ENCODE measurements at places on chromosomes 5 and 9.

- no peak for DNase-seq
Observed at GRCh38 chr9:6121707-6122106, 93.9 kb upstream of the IL33 start.

DNA sequence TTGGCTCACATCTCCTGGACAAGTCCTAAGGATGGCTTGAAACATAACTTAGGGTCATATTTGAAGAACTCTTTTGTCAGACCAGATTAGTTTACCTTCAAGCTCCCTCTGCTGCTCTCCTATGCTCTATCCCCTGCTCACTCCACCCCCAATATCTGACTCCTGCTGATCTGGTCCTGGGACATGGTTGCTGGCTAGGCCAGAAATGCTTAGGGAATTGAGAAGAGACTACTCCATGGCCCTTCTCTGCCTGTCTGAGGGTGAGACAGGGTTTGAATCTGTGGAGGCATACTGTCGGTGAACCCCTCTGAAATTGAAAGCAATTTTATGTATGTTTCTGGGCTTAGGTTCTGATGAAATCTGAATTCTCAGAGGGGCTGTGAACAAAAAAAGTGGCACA, 3.3 kb downstream of the OTULIN start:
- no peak for DNase-seq

DNA sequence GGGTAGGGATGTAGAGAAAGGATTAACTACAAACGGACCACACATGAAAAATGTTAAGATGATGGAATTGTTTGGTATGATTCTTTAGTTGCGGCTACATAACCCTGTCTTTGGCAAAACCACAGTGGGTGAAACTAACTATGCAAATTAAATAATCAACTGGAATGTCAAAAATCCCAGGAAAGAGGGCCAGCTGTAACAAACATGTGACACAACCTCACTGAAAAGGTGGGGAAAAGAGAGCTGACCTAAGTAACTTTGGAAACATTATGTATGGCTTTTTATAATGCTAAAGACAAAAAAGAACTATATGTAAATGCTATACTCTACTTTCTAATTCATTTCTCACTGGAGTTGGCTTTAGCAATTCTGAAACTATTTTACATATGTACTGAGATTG, 252.0 kb downstream of the MRPS30 start:
- DNase-seq: no peak

DNA sequence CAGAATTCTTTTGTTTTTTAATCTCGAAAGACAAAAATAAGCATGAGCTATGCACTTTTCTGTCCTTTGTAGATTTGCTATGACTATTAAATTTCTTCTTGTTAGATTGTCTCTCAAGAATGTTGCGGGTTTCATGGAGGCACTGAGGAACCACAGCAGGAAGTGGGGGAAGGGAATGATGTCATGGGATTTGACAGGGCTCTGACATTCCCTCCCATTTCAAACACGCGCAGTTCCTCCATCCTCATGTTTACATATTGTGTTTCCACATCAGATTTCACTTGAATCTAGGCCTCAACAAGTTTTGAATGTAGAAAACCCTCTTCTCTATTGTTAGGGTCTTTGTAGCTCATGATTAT, 154.8 kb downstream of the PALM2AKAP2 start:
- no peak for DNase-seq

DNA sequence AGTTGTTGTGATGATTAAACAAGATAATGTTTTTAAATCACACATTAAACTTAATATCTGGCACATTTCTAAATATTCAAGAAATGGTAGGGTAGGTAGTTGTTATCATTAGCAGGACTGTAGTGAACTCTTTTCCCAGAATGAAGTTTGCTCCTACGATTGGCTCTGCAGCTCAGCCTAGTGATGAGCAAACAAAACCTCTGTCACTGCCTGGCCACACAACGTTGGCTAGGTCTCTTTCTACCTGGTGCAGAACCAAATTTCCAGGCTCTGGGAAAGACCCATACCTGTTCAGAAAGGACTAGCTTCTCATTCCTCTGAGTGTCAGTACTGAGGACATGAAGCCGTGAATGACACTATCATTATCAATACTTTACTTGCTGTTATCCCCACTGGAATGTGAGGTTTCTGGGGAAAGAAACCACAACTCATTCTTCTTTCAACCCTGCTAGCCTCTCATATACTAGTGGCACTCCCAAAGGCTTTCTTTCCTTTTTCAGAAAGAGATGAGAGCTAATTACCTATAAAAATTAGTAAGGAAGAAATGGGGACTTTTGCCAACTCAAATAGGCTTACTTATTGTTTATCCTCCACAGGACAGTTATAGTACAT, 219.3 kb upstream of the TRIM32 start:
- DNase-seq: no peak

DNA sequence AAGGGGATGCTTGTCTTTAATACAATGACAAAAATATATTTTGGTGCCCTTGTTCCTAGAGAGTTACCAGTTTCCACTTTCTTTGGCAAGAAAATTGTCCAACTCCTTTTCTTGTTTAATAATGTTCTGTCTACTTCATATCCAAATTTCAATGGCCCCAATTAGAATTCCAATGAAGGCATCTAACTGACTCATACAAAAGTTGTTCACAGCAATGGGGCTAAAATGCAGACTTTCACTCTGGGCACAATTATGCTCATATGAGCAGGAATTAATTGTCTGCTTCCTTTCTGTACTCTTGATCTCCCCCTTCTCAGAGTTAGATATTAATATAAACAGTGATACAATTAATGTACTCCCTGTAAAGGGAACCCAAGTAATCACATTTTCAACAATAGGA, 42.1 kb upstream of the ZNF622 start:
- DNase-seq: no peak

DNA sequence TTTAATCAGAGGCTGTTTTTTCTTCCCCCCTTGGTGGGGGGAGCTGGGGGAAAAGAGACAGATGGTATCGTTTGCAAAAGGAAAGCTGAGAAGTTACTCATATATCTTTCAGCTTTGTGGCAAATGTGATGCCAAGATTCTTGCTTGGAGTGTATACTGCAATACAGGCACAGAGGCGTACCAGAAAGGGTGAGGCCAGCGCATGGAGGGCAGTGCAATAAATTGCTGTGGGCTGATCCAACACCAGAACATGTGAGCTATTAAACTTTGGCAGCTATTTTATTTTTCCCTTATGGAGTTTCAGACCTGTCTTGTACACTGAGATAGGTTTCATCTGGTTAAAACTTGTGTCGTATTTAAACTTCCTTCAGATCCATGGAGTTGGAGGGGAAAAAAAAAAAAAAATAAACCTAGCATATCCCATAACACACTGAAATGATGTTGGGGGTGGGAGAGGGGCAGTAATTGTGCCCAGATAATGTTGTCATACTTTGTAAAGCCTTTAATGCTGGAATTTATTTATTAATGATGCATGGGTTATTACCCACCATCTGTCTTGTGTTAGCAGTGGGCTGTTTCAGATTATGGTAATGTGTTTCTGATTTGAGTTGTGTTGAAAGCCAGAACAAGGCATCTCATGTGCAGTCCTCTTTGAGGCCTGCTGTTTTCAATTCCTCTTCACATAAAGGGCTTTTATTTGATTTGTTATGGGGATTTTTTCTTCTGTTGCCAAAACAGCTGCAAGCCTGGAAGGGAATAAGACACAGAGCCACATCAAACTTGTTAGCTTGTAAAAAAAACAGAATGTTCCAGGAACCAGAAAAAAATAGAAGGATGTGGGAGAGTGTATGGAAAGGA, 891.3 kb downstream of the TLE1 start:
- DNase-seq: no peak

DNA sequence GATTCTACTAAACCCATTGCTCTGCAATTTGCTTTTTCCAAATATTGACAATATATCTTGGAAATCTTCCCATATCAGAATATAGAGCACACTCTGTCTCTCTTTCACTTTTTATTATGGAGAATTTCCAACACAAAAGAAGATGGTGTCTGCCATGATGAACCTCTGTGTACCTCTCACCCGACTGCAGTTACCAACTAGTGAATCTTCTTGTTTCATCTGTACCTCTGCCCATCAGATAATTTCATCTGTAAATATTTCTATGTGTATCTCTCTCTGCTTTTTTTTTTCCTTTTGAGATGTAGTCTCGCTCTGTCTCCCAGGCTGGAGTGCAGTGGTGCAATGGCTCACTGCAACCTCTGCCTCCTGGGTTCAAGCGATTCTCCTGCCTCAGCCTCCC, 62.8 kb downstream of the NTNG2 start:
- no peak for DNase-seq

DNA sequence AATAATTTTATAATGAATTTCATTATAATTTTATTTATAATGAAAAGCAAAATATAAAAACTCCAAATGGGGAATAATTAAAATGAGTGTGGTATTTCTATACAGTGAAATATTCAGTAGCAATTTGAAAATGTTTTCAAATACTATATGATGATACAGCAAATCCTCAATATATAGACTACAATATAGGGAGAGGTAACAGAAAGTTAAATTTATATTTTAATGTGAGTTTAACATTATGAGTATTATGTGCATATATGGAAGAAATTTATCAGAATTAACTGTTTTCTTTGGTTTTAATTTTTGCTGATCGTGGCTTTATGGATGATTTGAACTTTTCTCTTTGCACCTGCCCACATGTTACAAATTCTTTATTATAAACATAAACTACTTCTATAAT, 500.9 kb upstream of the ARRDC3 start:
- DNase-seq: no peak

- no peak for DNase-seq
Observed at GRCh38 chr5:154370813-154371212, 75.0 kb upstream of the SAP30L start.

DNA sequence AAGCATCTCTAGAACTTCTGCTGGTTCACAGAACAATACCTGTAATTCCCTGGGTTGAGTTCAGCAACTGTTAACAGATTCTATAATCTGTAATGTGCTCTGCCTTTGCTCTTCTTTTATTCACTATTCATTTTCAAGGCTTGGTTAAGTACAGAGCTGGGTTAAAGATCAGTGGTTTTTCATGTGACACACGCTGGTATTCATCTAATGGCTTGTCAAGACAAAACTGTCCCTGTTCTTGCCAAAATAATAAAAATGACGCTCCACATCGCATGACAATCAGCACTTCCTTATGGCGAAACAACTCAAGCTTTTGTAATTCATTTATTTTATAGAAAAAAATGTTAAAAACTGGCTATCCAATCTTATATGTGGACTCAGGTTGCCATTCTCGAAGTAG, 137.9 kb downstream of the BNC2 start:
- DNase-seq: no peak

DNA sequence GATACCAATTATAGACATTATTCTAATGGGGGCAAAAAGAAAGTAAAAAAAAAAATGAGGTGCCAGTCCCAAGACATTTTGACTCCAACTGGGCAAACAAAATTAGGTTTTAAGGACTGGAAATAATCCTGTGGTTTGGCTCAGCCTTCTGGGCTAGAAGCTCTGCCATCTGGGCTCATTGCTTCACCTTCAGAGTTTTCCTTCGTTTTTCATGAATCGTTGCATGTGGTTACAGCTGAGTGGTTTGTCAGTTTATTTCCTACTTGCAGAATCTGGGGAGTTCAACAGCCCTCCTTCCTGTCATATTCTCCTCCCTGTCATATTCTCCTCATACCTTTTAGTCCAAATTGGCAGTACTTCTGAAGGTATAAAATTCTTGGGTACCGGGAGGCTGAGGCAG, 12.0 kb downstream of the UGT3A2 start:
- no peak for DNase-seq

GRCh38 chr9:123081824-123082223, 48.4 kb downstream of the GPR21 start:
- DNase-seq: no peak

GRCh38 chr9:16090907-16091629, 538.2 kb downstream of the CCDC171 start:
- DNase-seq: no peak

DNA sequence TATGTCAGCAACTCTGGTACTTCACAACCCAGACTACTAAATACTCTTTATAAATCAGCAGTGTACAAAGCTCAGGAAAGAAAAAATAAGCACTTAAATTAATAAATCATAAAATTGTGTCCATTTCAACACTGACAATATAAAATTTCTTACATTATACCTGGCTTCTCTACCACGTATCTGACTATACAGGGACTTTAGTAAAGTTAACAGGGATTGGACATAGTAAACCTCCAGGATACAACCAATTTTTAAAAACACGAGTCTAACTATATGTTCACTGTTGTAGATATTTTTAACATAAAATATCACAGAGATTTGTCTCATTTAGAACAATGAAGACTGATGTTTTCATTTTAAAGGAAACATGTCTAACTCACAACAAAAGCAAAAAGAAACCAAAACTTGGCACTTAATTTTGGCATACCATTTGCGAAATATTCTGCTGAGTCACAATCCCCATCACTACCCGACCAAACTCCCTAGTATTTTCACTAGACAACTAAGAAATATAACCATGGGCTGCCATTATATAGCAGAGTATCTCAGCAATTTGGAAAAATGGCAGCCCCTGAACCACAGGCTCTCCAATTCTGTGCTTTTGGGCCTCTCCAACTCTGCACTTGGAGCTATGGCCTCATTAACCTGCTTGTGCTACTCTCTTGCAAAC, 14.4 kb downstream of the FAM169A start:
- no peak for DNase-seq

- no peak for DNase-seq
Observed at GRCh38 chr9:42388846-42389245, 205.4 kb downstream of the SPATA31A6 start.

- DNase-seq: no peak
Observed at GRCh38 chr5:34499001-34499734, 157.0 kb upstream of the RAI14 start.

DNA sequence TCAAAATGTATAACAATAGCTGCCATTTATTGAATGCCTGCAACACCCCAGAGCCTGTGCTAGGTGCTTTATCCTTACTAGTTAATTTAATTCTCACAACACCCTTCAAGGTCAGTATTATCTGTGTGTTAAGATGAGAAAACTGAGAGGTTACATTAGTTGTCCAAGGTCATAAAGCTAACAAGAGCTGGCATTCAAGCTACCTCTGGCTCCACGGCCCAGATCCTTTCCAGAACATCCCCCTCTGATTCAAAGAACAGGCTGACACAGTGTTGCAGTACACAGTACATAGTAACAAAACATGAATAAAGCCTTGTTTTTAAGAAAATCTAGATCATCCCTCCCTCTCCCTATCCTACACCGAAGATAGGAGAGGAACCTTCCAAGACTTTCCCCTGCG, 9.4 kb upstream of the FRMPD1 start:
- no peak for DNase-seq

- no peak for DNase-seq
Observed at GRCh38 chr9:137638680-137639079, 19.9 kb downstream of the EHMT1 start.

GRCh38 chr9:72119853-72120252, 29.4 kb upstream of the GDA start:
- DNase-seq: no peak

DNA sequence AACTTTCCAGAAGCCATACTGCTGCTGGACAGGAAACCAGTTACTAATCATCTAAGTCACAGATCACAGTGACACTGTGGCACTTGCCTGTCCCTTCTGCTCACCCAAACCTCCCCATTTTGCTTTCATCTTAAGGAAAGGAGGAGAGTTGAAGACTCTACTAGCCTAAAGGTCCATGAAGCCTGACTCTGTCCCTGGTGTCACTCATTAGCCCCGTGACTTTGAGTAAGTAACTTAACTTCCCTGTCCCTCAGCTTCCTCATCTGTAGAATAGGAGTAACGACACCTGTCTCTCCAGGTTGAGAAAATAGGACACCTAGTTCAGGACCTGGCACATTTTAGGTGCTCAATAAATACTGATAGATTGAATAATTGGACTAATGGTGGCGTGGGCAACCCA, 536 bp upstream of the SLC6A7 start:
- DNase-seq: no peak

GRCh38 chr9:33170464-33171415, 3.6 kb upstream of the B4GALT1 start:
- DNase-seq: no peak

Measured in nucleus accumbens (tissue), 56 donors.